ENCODE measurements at places on chromosomes 7 and 10. TPM values are rescaled to one million over a fixed set of nuclear protein-coding genes. Genes with fewer than 3 reads are reported as not detected.

The GIMAP1 gene
- total RNA-seq = not detected

The GBF1 gene
- 30.5 TPM for total RNA-seq

The LSM8 gene
- 167 TPM for total RNA-seq

The OPTN gene
- total RNA-seq = 13.2 TPM

The PHKG1 gene
- not detected for total RNA-seq

DNA sequence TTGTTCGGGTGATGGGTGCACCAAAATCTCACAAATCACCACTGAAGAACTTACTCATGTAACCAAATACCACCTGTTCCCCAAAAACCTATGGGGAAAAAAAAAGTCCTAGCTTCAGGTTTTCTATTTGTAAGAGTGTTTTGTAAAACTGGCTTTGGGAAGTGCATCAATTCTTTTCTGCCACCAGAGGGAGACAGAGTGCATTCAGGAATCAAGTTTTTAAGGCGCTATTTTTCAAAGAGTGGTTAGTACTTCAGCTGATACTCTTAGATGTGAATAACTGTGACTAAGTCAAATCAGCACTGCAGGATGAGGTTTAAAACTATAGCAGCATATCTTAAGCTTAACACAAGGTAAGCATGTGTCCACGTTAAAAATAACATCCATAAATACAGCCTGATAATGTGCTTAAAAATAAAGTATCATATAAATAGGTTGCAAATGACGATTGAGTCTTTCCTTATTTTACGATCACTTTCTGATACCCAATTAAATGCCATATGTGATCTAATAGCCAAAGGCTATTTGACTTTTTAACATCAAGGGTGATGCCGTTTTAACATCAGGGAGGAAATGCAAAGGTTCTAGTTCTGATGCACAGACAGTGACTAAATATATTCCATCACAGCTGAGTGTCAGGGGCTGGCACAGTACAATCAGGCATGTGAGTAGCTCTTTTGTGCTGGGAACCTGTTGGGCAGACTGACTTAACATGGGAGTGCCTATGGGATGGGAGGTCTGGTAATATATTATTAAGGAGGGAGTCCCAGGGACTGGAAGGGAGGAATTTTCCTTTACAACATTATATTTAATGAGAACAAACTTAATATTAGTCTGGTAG, 10.6 kb upstream of the LYZL2 start:
- DNase-seq = peak; percentile 30

DNA sequence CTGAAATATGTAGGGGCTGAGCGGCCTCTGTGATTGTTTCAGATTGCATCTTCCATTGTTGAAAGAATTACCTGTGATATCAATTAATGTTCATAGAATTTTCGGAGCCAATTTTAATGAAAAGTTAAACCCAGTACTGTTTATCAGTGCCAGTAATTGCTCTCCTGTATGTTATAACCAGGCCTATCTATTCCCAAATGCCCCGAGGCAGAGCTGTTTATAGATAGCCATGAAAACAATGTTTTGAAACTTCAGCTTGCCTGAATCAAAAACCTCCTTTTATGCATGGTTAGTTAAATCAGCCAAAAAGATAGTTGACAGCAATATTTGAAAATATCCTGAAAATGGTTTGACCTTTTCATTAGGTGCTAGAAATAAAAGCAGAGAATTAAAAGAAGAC, 50.1 kb upstream of the HDAC9 start:
- no peak for DNase-seq

DNA sequence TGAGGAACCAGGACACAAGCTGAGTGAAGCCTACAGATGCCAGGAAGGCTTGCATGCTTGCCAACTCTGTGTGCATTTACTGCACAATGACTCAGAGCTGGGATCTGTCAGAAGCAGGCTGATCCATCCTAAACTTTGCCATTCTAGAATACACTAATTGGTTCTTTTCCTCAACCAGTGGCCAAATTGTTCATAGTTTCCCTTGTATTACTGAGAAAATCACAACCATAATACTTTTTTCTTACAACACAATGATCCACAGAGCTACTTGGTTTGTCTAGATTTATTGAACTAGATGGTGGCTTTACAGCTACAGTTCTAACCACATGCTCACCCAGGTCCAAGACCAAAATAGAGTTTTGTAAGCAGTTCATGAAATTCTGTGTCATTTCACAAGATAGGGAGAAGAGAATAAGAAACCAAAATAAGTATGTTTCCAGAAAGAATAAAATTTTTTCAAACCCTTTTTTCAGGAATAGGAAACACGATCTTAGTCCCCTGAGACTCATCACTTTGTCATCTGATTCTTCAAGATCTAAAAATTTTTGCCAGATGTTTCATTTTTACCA, 21.0 kb upstream of the LRRC17 start:
- no peak for DNase-seq

DNA sequence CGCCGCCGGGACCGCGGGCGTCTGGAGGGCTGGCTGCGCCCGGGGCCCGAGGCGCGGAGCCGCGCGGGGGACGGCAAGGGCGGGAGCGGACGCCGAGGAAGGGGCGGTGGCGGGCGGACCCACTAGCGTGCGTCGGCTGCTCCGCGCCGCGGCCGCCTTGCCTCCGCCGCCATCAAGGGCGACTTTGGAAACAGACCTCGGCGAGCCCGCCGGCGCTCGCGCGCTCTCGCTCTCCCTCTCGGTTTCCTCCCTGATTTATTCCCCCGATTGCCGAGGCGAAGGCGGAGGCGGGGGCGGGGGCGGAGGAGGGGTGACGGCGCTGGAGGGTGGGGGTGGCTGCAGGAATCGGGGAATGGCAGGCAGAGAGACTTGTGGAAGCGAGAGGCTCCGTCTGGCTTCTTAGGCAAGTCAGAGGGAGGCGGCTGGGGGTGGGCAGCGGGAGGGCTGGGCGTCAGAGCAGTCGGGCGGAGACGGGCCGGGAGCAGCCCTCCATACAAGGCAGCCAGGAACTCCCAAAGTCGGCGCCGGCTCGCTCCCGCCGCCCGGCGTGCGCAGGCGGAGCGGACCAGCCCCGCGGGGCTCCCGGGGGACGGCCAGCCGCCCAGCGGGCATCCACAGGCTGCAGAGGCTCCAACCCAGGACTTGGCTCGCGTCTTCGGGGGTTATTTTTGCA, at the start of gene CACNA2D1:
CACNA2D1 (minus strand) TSS at position 231 of the 673 bp plus-strand sequence.
- peak; percentile 49 for DNase-seq

DNA sequence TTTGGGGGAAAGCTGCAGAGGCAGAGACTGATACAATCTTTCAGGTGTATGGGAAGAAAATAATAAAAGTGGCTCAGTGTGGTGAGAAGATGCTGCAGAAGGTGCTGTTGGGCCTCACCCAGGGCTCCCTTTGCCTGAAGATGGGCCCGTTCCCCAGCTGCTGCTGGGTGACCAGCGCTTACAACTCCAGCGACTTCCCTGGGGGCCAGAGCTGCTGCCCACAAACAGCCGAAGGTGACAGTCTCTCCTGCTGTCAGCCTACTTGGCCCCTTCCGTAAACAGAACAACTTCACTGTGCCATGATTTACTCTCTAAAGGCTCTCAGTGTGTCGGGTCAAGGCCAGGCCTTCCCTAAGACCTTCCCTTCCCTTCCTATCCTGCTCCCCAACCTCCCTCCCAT, 93.6 kb upstream of the PCBD1 start:
- DNase-seq = no peak

GRCh38 chr7:123533929-123534382, 439 bp downstream of the IQUB start:
- no peak for DNase-seq

DNA sequence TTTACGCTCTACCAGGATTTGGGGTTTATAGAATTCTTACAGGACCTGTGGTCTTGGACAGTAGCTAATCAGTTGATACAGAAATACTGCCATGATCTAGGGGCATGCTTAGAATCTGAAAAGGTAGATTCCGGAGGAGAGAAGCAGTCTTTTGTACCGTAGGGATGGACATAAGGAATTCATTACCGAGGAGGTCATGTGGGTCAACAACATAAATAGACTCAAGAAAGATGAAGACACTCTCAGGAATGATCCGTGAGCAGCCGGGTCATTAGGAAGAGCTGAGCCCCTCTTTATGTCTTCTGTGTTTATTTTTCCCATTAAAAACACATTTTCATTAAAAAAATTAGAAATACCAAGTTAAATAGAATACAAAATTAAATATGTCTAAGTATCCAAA, 160.1 kb upstream of the TNS3 start:
- no peak for DNase-seq

- peak; percentile 53 for DNase-seq
Observed at GRCh38 chr7:82810558-82811259, 352.0 kb downstream of the PCLO start.

DNA sequence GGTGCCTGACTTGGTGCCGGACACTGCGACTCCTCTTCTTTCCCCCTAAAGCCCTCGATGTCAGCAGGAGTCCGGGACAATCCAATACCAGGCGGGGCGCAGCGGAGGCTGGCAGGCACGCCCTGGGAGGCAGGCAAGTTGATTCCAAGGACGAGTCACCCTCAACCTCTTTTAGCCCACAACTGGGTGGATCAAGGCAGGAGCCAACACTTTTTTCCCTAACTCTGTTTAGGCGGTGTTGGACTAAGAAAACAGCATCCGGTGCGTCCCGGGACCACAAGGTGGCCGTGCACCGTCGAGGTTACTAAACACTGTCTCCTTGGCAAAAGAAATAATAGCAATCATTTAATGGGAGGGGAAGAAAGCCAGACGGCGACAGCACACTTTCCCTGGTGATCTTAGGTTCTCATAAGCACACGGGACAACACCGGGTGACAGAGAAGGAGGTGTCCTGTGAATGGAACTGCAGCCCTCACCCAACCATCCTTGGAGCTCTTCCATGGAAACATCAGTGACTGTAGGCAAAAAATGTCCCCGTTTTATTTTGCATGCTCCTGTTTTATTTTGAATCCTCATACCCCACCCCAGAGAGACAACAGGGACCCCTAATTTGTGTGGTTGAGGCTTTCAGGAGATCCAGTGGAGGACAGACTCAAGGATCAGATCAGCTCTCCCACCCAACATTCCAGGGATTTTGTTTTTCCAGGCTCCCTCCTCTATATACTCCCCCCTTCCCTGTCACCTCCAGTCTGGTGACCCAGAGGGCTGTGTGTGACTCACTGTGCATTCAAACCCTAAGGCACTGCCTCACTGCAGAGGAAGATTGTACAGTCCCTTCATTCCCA, 1.3 kb upstream of the CALCR start:
- no peak for DNase-seq

DNA sequence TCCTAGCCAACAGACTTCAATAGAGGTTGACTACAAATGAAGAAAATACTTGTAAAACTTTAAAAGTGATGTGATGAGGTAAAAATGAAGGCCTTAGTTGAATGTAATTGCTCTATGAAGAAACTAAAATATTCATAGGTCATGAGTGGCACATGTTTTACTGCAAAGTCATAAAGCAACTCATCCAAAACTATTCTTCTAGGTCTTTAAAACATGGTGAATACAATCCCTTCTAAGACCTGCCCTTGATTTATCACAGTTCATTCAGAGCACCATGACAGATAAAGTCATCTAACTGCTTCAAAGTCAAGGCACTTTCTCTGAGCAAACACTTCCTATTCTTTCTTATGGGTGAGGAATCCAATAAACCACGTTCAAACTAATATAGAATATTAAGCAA, 713.5 kb downstream of the SORCS1 start:
- DNase-seq = no peak

- DNase-seq = no peak
Observed at GRCh38 chr10:36677431-36677768, 448.0 kb upstream of the ANKRD30A start.

- no peak for DNase-seq
Observed at GRCh38 chr7:79523436-79523835, 70.0 kb upstream of the MAGI2 start.

GRCh38 chr7:142228537-142229104, 29.2 kb downstream of the PRSS58 start:
- no peak for DNase-seq

- peak; percentile 2 for DNase-seq
Observed at GRCh38 chr10:72625276-72625607, 637 bp downstream of the MICU1 start.

- DNase-seq = no peak
Observed at GRCh38 chr10:32059472-32059871, 3.2 kb upstream of the KIF5B start.

GRCh38 chr7:92634205-92634604, 44.0 kb upstream of the FAM133B start:
- DNase-seq = no peak

GRCh38 chr10:20128811-20129210, 312.6 kb downstream of the PLXDC2 start:
- DNase-seq = no peak

- no peak for DNase-seq
Observed at GRCh38 chr7:30070052-30070451, 41.8 kb downstream of the PLEKHA8 start.
